ENCODE measurements at places on chromosomes 2 and 18. TPM values are rescaled to one million over a fixed set of nuclear protein-coding genes. Genes with fewer than 3 reads are reported as not detected.

SLC66A3 gene
- total RNA-seq: 7.8 TPM

SLC25A12 gene
- 110 TPM for total RNA-seq

PRKCE gene
- total RNA-seq: 14.7 TPM

IFIH1 gene
- 6.0 TPM for total RNA-seq

DCDC2C gene
- total RNA-seq: not detected

COL3A1 gene
- 98.5 TPM for total RNA-seq

MSTN gene
- not detected for total RNA-seq

COLEC11 gene
- 4.9 TPM for total RNA-seq

SERPINB8 gene
- total RNA-seq: 2.3 TPM

GRCh38 chr18:27994571-27994970 lies 182.4 kb downstream of the CDH2 start:
- no peak overlapping the region for H3K4me3 ChIP-seq
- no peaks in the 10 kb centered on the region for H3K27me3 ChIP-seq
- H3K27ac ChIP-seq: peak overlapping the region; percentile 37
- H3K4me1 ChIP-seq: peaks cover 33% of the 10 kb centered on the region
- H3K36me3 ChIP-seq: peaks cover 5% of the 10 kb centered on the region

DNA sequence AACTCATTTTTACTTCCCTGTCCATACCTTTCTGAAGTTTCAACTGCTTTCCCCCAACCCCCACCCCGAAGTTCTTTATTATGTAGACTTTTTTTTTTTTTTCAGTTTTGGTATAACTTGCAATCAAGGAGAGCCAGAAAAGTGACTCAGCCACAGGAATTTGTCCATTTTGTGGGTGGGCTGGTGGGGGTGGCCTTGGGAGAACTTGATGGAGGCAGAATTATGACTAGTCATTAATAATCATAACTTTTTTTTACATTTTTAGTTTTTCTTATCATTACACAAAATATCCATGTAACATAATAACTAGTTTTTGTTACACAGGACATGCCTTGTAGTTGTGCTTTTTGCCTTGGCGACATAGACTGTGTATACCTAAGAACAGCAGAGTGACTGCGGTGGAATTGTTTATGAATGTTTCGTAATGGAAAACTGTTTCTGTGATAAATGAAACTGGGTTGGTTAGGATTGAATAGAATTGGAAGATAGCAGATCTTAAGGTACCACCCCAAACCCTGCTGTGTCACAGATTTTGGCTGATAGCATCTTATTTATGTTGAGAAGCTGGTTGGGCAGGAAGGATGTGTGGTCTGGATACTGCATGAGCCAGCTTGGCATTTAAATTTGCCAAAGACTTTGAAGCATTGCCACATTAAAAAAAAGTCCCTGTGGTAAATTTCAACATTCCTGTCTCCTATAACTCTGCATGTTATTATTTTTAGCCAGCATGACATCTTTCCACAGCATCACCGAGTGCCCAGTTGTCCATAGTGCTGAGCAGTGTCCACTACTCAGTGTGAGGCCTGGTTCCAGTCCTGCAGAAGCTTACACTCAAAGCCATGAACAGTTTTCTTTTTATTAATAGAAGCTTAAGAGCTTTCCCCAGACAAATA lies 30.7 kb downstream of the LYPD6B start:
- no peaks in the 10 kb centered on the region for H3K27me3 ChIP-seq
- H3K36me3 ChIP-seq: no peaks in the 10 kb centered on the region
- H3K4me3 ChIP-seq: no peak overlapping the region

DNA sequence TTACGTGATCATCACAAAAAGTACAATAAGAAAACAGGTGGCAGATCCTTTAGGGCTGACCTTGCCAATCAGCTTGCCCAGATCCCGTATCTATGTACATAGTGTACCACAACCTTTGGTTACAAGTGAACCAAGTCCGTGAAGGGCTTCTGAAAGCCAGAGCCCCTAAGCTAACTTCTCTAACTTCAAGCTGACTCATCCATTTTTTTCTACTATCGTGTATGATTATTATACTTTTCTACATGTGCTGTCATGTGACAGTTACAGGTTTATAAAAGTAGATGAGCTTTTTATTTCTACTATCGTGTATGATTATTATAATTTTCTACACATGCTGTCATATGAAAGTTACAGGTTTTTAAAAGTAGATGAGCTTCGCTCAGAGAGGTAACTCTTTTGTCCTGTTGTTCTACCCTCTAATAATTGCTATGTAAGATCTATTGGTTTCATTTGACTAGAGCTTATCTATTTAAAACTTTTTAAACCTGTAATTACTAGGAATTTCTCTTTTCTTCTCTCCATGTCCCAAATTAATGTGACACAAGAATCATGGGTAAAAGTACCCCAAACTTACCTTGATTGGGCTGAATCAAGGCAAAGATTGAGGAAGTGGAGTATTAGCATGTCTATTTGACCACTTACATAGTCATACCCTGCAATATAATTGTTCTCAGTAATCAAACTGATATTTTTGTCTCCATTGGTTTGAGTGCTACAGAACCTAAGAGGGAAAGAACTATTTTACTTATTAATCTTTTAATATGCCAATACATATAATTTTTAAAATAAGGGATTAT lies 29.4 kb upstream of the DNAH7 start:
- DNase-seq: no peak
- no peaks in the 10 kb centered on the region for H3K4me1 ChIP-seq
- H3K27me3 ChIP-seq: no peaks in the 10 kb centered on the region
- no peak overlapping the region for H3K27ac ChIP-seq
- no peaks in the 10 kb centered on the region for H3K36me3 ChIP-seq

- H3K4me1 ChIP-seq: peaks cover 31% of the 10 kb centered on the region
- no peaks in the 10 kb centered on the region for H3K27me3 ChIP-seq
- DNase-seq: no peak
- H3K36me3 ChIP-seq: no peaks in the 10 kb centered on the region
Observed at GRCh38 chr2:206518997-206519396, 75.7 kb downstream of the ADAM23 start.

DNA sequence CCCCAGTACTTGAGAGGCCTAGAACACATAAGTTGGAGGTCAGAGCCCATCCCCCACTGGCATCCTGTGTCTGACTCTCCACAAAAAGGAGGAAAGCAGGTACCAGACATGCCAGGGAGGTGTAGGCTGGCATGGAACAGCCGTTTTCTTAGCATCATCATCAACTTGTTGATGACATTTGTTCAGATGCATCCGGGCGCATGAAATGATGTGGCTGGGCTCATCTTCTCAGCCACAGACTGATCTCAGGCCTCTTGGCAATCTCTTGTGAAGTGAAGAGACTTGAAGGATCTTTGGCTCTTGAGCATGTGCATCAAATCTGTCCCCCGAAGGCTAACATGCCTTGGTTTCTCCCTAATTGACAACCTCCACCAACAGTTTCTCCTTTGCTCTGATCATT lies 243.3 kb downstream of the TSN start:
- peaks cover 5% of the 10 kb centered on the region for H3K4me1 ChIP-seq
- H3K36me3 ChIP-seq: no peaks in the 10 kb centered on the region
- H3K27me3 ChIP-seq: peaks cover 37% of the 10 kb centered on the region
- DNase-seq: no peak
- no peak overlapping the region for H3K4me3 ChIP-seq

DNA sequence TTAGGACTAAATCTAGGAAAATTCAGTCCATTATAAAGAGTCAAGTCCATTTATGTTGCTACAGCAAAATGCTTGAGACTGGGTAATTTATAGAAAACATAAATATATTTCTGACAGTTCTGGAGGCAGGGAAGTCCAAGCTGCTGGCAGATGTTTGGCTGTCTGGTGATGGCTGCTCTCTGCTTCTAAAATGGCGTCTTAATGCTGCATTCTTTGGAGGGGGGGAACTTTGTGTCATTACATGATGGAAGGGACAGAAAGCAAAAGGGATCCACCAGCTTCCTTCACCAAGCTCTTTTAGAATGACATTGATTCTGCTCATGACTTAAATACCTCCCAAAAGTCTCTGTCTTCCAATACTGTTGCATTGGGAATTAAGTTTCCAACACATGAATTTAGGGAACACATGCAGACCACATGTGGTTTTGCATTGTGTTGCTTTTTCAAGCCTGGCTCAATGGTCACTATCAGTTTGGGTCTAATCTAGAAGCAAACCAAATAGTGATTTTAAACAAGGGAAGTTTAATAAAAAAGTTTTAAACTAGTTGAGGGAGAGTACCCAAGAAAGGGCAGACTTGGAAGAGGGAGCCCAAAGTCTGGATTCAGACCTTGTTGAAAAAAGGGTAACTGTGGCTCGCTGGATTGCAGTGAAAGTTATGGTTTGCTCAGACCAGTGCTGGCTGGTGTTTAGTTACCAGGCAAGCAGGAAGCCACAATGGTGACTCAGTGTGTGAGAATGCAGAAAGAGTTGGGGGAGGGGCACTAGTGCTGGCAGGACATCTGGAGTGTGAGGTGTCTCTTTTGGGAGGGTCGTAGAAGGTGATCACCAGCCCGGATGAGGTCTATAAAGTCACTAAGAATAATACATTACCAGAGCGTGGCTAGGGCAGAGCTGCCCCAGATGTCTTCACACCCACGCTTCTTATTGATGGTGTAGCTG lies 30.8 kb downstream of the C18orf54 start:
- no peak overlapping the region for H3K4me3 ChIP-seq
- peaks cover 8% of the 10 kb centered on the region for H3K27me3 ChIP-seq
- H3K36me3 ChIP-seq: no peaks in the 10 kb centered on the region
- DNase-seq: no peak
- no peaks in the 10 kb centered on the region for H3K4me1 ChIP-seq

DNA sequence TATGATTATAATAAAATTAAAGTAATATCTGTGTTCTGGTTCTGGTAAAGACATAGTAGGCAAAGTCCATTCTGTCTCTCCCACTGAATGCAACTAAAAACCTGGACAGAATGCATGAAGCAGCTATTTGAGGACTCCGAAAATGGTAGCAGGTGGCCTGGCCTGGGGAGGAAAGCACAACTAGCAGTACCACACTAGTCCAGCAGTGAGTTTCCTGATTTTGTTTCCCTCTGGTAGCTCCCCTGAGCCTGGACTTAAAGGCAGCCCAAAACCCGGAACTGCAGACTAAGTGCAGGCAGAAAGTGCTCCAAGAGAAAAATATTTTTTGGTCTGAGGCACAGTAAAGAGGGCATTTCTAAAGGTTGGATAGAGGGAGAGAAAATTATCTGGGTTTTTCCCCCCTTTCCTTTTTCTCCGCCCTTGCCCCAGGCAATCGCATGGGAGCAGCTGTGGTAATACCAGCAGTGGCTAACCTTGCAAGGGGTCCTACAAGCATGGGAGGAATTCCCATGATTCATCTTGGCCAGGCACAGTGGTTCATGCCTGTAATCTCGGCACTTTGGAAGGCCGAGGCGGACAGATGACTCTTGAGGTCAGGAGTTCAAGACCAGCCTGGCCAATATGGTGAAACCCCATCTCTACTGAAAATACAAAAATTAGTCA lies 32.3 kb downstream of the ASXL2 start:
- no peaks in the 10 kb centered on the region for H3K27me3 ChIP-seq
- no peak for DNase-seq
- peaks cover 19% of the 10 kb centered on the region for H3K36me3 ChIP-seq
- H3K27ac ChIP-seq: no peak overlapping the region
- no peak overlapping the region for H3K4me3 ChIP-seq

GRCh38 chr2:176648700-176649297 lies 379.6 kb downstream of the MTX2 start:
- no peaks in the 10 kb centered on the region for H3K36me3 ChIP-seq
- no peak overlapping the region for H3K27ac ChIP-seq
- H3K4me1 ChIP-seq: peaks cover 2% of the 10 kb centered on the region
- DNase-seq: no peak

DNA sequence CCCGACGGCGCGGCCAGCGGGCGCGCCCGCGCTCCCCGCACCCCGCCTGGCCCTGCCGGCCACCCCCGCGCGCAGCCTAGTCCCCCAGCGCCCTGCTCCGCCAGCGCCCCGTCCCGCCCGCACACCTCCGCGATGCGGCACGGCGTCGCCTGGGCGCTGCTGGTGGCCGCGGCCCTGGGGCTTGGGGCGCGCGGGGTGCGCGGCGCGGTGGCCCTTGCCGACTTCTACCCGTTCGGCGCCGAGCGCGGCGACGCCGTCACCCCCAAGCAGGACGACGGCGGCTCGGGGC lies 232 bp downstream of the SNED1 start:
- peak overlapping the region; percentile 89 for H3K27ac ChIP-seq
- H3K4me1 ChIP-seq: peaks cover 59% of the 10 kb centered on the region
- peak overlapping the region; percentile 83 for H3K4me3 ChIP-seq
- DNase-seq: no peak
- H3K36me3 ChIP-seq: peaks cover 21% of the 10 kb centered on the region

DNA sequence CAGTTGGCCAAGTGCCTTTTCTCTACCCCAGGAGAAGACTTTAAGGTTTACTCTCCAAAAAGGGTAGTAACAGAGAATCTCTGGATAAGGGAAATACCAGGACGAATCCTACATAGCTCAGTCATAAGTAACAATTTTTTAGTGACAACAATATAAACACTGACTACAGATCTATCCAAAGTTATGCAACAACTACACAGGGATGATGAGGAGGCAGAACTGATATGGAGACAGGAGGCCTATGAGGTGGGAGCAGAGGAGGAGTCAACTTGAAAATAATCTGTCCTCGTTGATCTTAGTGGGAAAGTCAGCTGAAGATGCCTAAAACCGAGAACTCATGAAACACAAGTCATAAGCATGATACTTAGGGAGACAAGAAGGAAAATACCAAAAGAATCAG lies 40.2 kb downstream of the SLC35F5 start:
- no peak overlapping the region for H3K4me3 ChIP-seq
- no peaks in the 10 kb centered on the region for H3K27me3 ChIP-seq
- peaks cover 68% of the 10 kb centered on the region for H3K36me3 ChIP-seq
- H3K4me1 ChIP-seq: peaks cover 6% of the 10 kb centered on the region

GRCh38 chr2:233815861-233816260 lies 37.7 kb downstream of the MROH2A start:
- H3K36me3 ChIP-seq: no peaks in the 10 kb centered on the region
- no peak for DNase-seq
- H3K4me1 ChIP-seq: no peaks in the 10 kb centered on the region
- peaks cover 31% of the 10 kb centered on the region for H3K27me3 ChIP-seq
- no peak overlapping the region for H3K4me3 ChIP-seq

- H3K4me3 ChIP-seq: no peak overlapping the region
- H3K27ac ChIP-seq: no peak overlapping the region
- no peak for DNase-seq
- H3K4me1 ChIP-seq: no peaks in the 10 kb centered on the region
- H3K36me3 ChIP-seq: no peaks in the 10 kb centered on the region
- H3K27me3 ChIP-seq: peaks cover 21% of the 10 kb centered on the region
Observed at GRCh38 chr2:2422621-2423020, 91.5 kb upstream of the MYT1L start.

- H3K36me3 ChIP-seq: no peaks in the 10 kb centered on the region
- peaks cover 76% of the 10 kb centered on the region for H3K4me1 ChIP-seq
- H3K4me3 ChIP-seq: no peak overlapping the region
- no peaks in the 10 kb centered on the region for H3K27me3 ChIP-seq
Observed at GRCh38 chr18:75249672-75250470, 39.3 kb downstream of the TSHZ1 start.

DNA sequence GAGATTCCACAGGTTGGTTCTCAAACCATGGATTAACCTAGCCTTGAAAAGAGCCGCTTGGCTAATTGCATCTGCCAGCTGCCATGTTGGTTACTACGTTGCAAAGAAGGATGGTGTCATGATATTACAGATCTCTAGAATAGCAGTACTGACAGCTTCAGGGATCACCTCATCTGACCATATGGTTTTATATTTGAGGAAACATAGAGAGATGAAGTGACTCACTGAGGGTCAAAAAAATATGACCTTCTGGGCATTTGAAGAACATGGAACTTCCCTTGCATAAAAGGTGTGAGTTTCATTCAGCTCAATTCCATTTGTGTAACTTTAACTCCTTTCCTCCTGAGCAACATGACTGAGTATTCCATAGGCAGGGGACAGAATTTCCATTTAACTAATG lies 242.3 kb downstream of the SETBP1 start:
- no peaks in the 10 kb centered on the region for H3K27me3 ChIP-seq
- H3K36me3 ChIP-seq: no peaks in the 10 kb centered on the region
- peaks cover 12% of the 10 kb centered on the region for H3K4me1 ChIP-seq
- DNase-seq: no peak
- H3K4me3 ChIP-seq: no peak overlapping the region
